Lower leg skin (tissue), 4 donors: ENCODE measurements at places on chromosomes 3 and 15.

DNA sequence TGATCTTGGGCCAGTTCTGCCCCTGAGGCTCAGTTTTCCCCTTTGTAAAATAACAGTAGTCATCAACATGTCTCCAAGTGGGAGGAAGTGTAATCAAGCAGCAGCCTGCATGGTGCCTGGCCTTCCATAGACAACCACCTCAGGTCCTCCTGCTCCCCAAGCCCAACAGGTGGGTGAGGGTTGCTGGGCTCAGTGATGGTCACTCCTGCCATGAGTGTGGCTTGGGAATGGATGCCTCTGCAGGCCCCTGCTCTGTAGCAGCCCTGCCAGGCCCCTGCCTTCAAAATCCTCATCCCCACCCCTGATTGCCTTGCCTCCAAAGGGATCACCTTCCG is 59.1 kb upstream of the SLC6A1 start:
- DNase-seq, result peak; percentile 63

DNA sequence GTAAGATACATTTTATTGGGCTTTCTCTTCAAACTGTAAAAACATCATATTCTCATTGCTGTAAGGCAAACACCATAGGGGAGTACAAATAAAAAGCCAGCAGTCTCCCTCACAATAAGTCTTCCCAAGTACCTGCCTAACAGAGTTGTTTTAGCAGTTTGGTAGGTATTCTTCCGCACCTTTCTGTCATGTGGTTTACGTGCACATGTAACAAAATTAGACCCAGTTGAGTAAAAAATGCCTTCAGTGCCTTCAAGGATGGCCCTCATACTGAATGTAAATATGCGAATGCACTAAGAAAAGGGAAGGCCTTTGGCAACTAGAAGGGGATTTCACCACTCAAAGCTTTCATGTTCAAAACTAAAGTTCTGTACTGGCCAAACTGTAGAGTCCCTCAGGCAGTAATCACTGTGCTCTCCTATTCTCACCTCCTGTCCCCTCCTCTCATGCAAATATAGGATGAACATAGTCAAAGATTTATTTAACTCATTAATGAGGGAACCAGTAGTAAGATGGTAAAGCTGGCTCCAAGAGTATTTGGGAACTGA is 26.4 kb downstream of the USP3 start:
- DNase-seq, result no peak

- DNase-seq, result no peak
Measured at GRCh38 chr3:10511809-10512494, 6.6 kb upstream of the ATP2B2 start.

GRCh38 chr3:9248522-9249271 is 749 bp downstream of the SRGAP3 start:
- DNase-seq, result no peak

- DNase-seq, result no peak
Measured at GRCh38 chr3:123027292-123028232, at the start of gene SEMA5B. Gene SEMA5B (minus strand): TSS chr3:123027763. CDS start chr3:122961263, 66,500 bp downstream.

DNA sequence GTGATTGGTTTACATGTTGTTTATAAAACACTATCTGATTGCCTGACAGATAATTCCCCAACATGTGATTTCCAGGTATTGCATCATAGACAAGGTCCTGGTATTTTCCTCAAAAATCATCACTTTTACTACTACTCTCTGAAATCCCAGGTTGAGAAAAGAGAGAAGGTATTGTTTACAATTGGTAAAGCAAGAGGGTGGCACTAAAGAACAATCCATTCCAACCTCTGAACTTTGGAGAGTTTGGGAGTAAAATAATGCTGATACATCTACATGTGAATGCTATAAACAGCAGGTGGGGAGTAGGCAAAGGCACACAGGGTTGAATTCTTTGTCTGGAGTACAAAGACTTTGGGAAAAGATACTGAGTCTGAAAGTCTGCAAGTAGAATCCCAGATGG is 134.2 kb downstream of the WDR72 start:
- DNase-seq, result no peak

DNA sequence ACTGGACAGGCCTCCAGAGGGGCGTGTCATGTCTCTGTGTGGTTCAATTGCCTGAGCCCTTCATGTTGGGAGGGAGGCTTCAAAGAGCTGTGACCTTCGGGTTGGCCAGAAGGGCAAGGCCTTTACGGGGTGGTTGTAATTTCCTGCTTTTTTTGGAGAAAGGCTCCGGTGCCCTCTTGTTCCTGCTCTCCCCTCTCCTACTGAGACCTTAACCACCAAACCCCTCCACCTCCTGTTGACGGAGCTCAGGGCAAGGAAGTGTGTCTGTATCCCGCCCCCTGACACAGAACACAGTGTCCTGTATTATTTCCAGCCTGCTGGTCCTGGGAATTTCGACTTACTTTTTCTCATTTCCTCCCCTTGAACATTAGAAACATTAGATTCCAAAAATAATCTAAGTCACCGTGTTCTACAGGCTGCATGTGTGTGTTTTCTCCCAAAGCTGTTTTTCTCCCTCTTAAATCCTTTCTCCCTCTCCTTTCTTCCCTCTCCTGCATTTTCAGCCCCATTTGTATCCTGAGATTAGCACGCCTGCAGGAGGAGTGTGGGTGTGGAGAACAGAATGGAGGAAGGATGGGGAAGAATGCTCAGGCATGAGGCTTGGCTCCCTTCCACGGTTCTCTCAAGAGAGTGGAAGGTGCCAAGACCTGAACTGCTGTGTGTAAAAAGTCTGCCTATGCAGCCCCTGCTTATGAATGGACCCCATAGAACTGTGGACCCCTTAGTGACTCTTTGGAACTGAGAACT is 285.4 kb upstream of the ROPN1 start:
- no peak for DNase-seq

DNA sequence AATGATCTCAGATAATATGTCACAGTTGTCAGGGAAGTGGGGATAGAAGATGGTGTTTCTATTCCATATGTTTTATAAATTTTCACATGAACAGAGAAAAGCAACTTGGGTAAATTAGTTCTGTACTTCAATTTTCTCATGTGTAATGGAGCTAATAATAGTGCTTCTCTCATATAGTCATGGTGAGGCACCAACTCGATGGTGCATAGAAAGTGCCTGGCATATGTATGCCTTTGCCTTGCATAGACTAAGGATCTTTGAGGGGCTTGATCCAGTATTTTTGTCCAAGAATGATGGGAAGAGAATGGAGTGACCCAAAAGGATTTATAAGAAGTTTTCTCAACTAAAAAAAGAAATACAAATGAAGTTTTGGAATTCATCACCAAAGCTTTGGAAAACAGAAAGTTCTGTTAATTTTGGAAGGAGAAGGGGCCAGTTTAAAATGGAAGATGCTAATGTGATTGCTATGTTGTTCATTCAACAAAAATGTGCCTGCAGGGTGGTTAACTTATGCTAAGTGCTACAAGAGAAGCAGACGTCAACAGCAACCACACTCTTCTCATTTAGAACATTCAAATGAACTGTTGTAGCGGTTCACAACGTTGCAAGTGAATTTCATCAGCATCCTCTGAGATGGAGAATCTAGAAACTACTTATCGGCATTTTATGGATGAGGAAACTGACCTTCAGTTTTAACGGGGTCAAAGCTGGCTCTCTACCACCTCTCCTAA is 86.1 kb downstream of the RTP4 start:
- no peak for DNase-seq

DNA sequence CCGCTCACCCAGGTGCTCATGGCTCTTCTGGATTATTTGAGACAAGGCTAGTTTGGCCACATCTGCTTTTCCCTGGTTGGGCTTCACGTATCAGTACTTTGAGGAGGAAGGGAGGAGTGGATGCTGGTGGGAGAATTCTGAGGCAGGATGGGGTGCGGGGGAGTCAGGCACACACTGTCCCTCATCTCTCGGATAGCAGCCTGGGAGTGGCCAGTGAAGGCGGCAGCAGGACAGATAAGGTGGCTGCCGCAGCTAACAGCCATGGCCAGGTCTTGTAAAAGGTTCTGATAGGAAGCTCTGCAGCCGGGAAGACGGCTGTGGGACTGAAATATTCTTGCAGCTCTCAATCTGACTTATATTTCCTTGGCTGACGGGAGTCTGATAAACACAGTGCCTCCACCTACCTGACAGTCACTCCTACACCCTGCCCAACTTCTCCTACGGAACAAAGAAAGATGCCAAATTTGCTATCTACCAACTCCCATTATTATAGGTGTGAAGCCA is 87.3 kb downstream of the MESD start:
- DNase-seq, result no peak
